ENCODE measurements at places on chromosomes 16 and 17.

- H3K27ac ChIP-seq = no peak overlapping the region
- H3K4me1 ChIP-seq = peaks cover 29% of the 10 kb centered on the region
- H3K27me3 ChIP-seq = peaks cover 2% of the 10 kb centered on the region
- no peaks in the 10 kb centered on the region for H3K36me3 ChIP-seq
- peak; percentile 68 for DNase-seq
- no peak overlapping the region for H3K4me3 ChIP-seq
These were observed 20.7 kb upstream of the C16orf78 start for GRCh38 chr16:49352892-49353291.

- no peak overlapping the region for H3K4me3 ChIP-seq
- no peaks in the 10 kb centered on the region for H3K27me3 ChIP-seq
- peak overlapping the region; percentile 57 for H3K27ac ChIP-seq
- peaks cover 34% of the 10 kb centered on the region for H3K4me1 ChIP-seq
These were observed 4.3 kb downstream of the KRT19 start for GRCh38 chr17:41523787-41524186.

DNA sequence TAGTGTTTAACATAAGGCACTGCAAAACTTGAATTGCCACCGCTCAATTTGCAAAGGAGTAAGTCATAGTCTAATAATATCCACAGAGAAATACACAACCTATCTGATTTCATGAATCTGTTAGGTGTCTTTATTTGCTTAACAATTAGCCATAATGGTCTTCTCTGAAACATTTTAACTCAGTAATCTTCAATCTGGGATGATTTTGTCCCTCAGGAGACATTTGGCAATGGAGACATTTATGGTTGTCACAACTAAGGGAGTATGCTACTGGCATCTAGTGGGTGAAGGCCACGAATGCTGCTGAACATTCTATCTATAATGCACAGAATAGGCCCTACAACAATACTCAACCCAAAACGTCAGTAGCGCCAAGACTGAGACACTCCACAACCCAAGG is 4.3 kb downstream of the UBE2G1 start:
- H3K27ac ChIP-seq = peak overlapping the region; percentile 37
- peak; percentile 1 for DNase-seq
- H3K36me3 ChIP-seq = peaks cover 27% of the 10 kb centered on the region
- H3K4me1 ChIP-seq = peaks cover 50% of the 10 kb centered on the region

GRCh38 chr17:61354895-61355874 is 44.5 kb upstream of the TBX2 start:
- H3K4me1 ChIP-seq = peaks cover 39% of the 10 kb centered on the region
- H3K4me3 ChIP-seq = no peak overlapping the region

GRCh38 chr16:83923581-83924365 is 24.9 kb downstream of the MLYCD start:
- H3K4me1 ChIP-seq = peaks cover 26% of the 10 kb centered on the region
- DNase-seq = no peak
- peaks cover 26% of the 10 kb centered on the region for H3K36me3 ChIP-seq
- no peak overlapping the region for H3K4me3 ChIP-seq
- H3K27me3 ChIP-seq = peaks cover 2% of the 10 kb centered on the region

GRCh38 chr17:36008998-36009665 is 7.8 kb upstream of the CCL15 start:
- H3K27me3 ChIP-seq = no peaks in the 10 kb centered on the region
- H3K36me3 ChIP-seq = peaks cover 28% of the 10 kb centered on the region
- peak; percentile 39 for DNase-seq
- no peak overlapping the region for H3K27ac ChIP-seq
- no peak overlapping the region for H3K4me3 ChIP-seq

DNA sequence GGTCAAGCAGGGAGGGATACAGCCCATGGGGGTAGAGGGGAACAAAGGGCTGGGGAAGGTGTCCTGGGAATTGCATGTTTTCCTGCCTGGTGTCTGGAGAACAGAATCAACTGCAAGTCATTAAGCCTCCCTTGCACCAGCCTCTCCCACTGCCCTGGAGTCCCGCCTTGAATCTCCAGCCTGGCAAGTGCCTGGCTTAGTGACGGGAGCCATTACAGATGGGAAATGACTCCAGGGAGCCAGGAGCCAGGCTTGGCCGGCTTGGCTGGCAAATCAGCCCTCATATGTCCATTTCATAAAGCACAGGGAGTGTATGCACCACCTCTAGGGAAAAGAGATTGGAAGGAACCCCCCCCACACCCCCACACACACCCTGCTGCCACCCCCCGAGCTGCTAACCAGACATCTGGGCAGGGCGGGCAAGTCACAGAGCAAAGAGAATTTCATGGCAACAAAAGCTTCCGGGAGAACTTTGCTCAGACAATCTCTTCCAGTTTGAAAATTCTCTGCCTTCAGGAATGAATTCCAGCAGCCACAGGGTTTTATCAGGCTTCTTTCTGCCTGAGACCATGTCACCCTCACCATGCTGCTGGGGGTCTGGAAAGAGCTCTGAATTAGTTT is 127.7 kb downstream of the NTN1 start:
- no peaks in the 10 kb centered on the region for H3K27me3 ChIP-seq
- H3K36me3 ChIP-seq = no peaks in the 10 kb centered on the region
- H3K4me3 ChIP-seq = no peak overlapping the region
- peaks cover 14% of the 10 kb centered on the region for H3K4me1 ChIP-seq
- H3K27ac ChIP-seq = no peak overlapping the region

DNA sequence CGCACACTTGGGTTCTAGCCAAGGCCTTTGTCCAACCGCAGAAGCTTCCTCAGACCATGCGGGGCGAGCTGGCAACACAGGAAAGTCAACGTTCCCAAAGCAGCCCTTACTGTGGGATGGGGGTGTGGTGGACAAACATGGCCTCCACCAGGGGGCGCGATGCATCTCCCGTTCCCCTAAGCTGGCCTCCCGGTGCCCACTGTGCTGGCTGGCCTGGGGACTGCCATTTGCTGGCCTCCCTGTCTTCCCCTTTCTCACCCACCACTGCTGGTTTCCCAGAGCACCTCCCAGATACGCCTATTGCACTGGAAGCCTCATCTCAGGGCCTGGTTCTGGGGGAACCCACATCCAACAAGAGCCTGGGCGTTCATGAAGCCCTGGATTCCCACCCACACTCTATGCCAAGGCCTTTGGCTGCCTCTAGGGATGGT is 145.3 kb downstream of the IRF8 start:
- no peak overlapping the region for H3K4me3 ChIP-seq
- peaks cover 12% of the 10 kb centered on the region for H3K4me1 ChIP-seq
- H3K27ac ChIP-seq = no peak overlapping the region
- H3K27me3 ChIP-seq = no peaks in the 10 kb centered on the region
- DNase-seq = peak; percentile 85

DNA sequence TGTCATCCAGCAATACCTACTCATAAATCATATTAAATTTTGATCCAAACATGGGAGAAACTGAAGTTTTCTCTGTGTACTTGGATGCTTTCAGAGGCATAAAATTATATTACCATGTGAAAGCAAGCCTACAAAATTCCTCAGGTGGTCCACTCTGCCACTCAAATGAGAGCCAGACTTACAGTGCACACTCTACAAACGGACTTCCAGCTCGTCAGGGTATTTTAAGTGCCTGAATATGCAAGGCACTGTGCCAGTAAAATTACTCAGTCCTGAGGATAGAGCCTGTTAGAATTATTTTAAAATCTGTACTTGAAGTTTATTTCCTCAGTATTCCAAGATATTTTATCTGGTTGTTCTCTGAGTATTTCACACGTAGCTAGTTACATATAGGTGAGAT is 54.5 kb downstream of the TENT4B start:
- peaks cover 27% of the 10 kb centered on the region for H3K4me1 ChIP-seq
- H3K4me3 ChIP-seq = no peak overlapping the region
- H3K27me3 ChIP-seq = no peaks in the 10 kb centered on the region
- DNase-seq = no peak
- H3K27ac ChIP-seq = no peak overlapping the region

- H3K27me3 ChIP-seq = peaks cover 27% of the 10 kb centered on the region
- DNase-seq = no peak
- H3K36me3 ChIP-seq = no peaks in the 10 kb centered on the region
- peaks cover 6% of the 10 kb centered on the region for H3K4me1 ChIP-seq
- no peak overlapping the region for H3K4me3 ChIP-seq
These were observed 132.5 kb downstream of the HS3ST2 start for GRCh38 chr16:22946433-22946832.

GRCh38 chr16:16863672-16864071 is 484.7 kb downstream of the NPIPA7 start:
- DNase-seq = no peak
- H3K4me3 ChIP-seq = no peak overlapping the region
- 0 out of 2 replicates have a peak, but pooled peaks cover 3% of the 10 kb centered on the region for H3K27me3 ChIP-seq
- no peak overlapping the region for H3K27ac ChIP-seq

DNA sequence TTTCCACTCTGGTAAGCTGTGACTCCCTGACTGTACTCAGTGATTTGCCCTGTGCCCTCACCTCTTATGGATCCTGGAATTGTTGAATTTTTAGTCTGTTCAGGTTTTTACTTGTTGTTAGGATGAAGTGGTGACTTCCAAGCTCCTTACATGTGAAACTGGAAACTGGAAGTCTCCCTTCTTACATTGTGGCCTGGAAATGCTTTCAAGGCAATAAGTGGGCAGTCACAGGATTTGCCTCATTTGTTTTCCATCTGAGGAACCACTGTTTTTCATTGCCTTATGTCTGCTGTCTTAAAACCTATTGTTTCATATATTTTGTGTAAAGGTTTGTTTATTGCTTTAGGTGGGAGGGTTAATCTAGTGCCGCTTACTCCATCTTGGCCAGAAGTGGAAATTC is 155.8 kb downstream of the CYB561 start:
- H3K4me3 ChIP-seq = no peak overlapping the region
- H3K36me3 ChIP-seq = peaks cover 20% of the 10 kb centered on the region
- peaks cover 8% of the 10 kb centered on the region for H3K27me3 ChIP-seq
- H3K27ac ChIP-seq = no peak overlapping the region
- H3K4me1 ChIP-seq = peaks cover 42% of the 10 kb centered on the region
- DNase-seq = no peak

GRCh38 chr17:19308398-19308797 is 54.1 kb downstream of the B9D1 start:
- peak overlapping the region; percentile 65 for H3K27ac ChIP-seq
- peaks cover 8% of the 10 kb centered on the region for H3K4me1 ChIP-seq
- peaks cover 24% of the 10 kb centered on the region for H3K36me3 ChIP-seq
- DNase-seq = no peak
- no peaks in the 10 kb centered on the region for H3K27me3 ChIP-seq
- H3K4me3 ChIP-seq = no peak overlapping the region

- H3K36me3 ChIP-seq = no peaks in the 10 kb centered on the region
- H3K27me3 ChIP-seq = no peaks in the 10 kb centered on the region
- H3K4me3 ChIP-seq = no peak overlapping the region
- peak overlapping the region; percentile 37 for H3K27ac ChIP-seq
- peaks cover 88% of the 10 kb centered on the region for H3K4me1 ChIP-seq
- DNase-seq = no peak
These were observed 13.9 kb downstream of the USP7 start for GRCh38 chr16:8949536-8950418.

DNA sequence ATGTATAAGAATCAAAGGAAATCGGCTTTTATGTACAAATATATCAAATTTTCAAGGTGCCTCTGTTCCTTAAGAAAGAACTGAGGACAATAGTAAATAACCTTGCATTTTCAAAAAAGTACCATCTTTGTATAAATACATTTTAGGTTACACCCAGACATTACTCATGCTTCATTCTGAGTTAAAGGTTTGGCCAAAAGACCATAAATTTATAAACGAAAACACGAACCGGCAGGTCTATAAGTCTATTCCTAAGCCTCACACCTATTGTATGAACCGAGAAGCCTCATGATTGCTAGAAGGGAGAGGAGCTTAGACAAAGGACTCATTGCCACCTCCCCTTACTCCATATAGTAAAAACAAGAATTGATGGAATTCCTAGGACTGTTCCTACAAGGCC is 94.6 kb upstream of the PSMD7 start:
- no peaks in the 10 kb centered on the region for H3K27me3 ChIP-seq
- no peaks in the 10 kb centered on the region for H3K4me1 ChIP-seq
- no peak for DNase-seq
- no peak overlapping the region for H3K27ac ChIP-seq

GRCh38 chr16:65727534-65728137 is 605.8 kb upstream of the CDH11 start:
- H3K36me3 ChIP-seq = peaks cover 20% of the 10 kb centered on the region
- H3K27me3 ChIP-seq = peaks cover 3% of the 10 kb centered on the region
- no peak for DNase-seq

DNA sequence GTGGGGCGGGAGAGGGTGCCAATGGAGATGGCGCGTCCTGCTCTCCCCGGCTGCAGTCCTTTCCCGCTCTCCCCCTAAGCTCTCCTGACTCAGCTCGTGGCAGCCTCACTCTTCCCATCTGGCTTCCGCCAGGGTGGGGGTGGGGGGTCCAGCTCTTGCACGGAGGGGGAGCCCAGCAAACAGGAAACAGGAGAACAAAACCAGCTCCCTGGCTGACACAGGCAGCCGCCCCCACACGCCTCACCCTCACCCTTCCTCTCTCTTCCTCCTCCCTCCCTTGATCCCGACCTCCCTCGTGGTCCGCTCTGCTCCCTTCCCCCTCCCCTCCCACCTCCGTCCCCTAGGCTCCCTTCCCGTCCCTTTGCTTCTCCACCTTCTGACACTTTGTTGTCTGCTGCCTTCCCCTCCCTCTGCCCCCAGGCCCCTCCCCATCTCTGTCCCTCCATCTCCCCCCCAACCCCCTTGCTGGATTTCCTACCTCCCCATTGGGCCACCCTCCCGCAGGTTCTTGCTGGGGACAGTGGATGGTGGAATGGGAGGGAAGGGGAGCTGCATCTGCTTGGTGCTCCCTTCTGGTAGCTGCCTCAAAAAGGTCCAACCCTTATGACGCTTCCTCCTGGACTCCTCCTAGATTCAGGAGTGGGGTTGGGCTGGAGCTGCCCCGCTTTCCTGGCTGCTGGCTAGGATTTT is 23.7 kb downstream of the ARHGAP23 start:
- H3K4me1 ChIP-seq = peaks cover 69% of the 10 kb centered on the region
- H3K27ac ChIP-seq = peak overlapping the region; percentile 99
- peak; percentile 73 for DNase-seq
- 0 out of 2 replicates have a peak, but pooled peaks cover 1% of the 10 kb centered on the region for H3K36me3 ChIP-seq
- peak overlapping the region; percentile 76 for H3K4me3 ChIP-seq

DNA sequence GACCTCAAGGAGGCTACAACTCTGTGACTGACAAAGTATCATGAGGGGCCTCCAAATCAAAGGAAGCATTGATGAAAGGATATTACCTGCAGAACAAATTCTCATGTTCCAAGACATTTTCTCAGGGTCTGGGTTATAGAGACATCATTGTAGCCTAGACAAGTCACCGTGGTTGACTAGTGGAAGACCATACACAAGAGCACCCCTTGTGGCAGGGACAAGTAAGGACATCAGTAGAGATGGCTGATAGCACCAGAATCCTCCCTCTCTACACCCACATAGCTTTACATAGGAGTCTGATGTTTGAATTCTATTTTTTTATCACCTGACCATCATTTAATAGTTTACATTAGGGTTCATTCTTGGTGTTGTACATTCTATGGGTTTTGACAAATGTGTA is 32.5 kb upstream of the CDH8 start:
- H3K27me3 ChIP-seq = no peaks in the 10 kb centered on the region
- peaks cover 8% of the 10 kb centered on the region for H3K4me1 ChIP-seq
- H3K27ac ChIP-seq = no peak overlapping the region
- peaks cover 3% of the 10 kb centered on the region for H3K36me3 ChIP-seq
- no peak overlapping the region for H3K4me3 ChIP-seq

DNA sequence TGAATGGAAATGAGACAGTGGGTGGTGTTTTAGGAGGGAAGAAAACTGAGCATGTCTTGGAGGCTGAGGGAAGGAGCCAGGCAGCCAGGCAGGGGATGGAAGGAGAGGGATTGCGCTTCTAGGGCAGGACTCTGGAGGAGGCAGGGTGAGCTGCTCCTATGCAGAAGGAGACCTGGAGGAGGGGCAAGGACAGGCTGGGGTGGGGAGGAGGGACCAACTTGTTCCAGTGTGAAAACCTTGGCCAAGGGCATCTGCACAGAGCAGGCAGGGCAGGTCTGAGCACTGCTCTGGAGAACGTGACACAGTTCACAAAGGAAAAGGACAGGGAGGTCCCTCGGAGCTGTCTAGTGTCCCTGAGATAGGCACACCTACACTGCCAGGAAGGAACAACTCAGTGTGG is 5.5 kb downstream of the GALK1 start:
- peaks cover 4% of the 10 kb centered on the region for H3K27me3 ChIP-seq
- H3K4me3 ChIP-seq = no peak overlapping the region
- H3K4me1 ChIP-seq = peaks cover 19% of the 10 kb centered on the region
- no peak for DNase-seq
